CD8-positive, alpha-beta memory T cell (primary cell): ENCODE measurements at places on chromosomes 6 and 20. TPM values are rescaled to one million over a fixed set of nuclear protein-coding genes. Genes with fewer than 3 reads are reported as not detected.

DNA sequence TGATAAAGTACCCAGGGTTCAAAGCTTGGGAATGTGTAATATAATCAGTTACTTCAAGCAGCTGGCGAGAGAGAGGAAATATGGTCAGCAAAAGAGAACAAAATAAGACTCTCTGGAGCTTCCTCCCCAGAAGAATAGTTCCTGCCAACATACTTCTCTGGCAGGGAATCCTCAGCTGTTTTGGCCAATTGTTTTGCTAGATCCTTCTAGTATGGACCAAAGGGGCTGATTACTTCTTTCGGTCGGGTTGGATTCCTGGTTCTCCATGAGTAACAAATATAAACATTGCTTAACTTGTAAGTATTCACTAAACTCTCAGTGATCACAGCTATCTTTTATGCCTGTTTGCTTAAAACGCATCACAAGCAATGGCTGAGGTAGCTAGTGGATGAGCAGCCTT, 31.4 kb upstream of the FBXO9 start:
- DNase-seq: no peak
- no peaks in the 10 kb centered on the region for H3K4me1 ChIP-seq
- no peak overlapping the region for H3K4me3 ChIP-seq
- H3K27ac ChIP-seq: no peak overlapping the region
- H3K27me3 ChIP-seq: no peaks in the 10 kb centered on the region

- H3K27me3 ChIP-seq: no peaks in the 10 kb centered on the region
- no peaks in the 10 kb centered on the region for H3K4me1 ChIP-seq
- H3K27ac ChIP-seq: no peak overlapping the region
- no peak for DNase-seq
- no peak overlapping the region for H3K4me3 ChIP-seq
Measured at GRCh38 chr6:167941822-167942221, 55.6 kb upstream of the KIF25 start.

The PTCHD4 gene
- polyA plus RNA-seq: not detected

DNA sequence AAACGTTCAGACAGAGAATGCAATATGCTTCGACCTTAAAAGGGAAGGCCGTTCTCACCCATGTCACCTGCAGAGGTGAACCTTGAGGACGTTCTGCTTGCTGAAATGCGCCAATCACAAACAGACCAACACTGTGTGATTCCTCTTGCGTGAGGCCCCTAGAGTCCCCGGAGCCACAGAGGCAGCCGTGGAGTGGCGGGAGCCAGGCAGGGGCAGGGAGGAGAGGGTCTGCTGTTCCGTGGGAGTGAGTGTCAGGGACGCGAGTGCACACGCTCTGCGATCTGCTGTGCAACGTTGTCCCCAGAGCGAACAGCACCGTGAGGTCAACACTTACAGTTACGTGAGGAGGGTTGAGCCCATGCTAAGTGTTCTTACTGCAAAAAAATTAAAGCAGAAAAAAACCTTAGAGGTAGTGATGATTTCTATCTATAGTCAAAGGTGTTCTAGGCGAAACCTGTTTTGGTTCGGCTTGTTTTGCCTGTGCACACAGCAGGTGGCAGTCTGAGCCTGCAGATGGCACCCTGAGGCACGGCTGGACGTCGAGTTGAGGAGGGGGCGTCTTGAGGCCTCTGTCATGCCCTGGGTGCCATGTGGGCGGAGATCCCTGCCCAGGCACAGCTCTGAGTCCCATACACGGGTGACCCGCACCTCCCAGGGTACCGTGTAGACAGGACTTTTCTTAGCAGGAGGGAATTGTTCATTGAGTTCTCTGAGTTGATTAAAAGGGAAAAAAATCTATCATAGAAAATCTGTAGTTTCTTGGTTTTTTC, 71.7 kb upstream of the FRMD1 start:
- no peaks in the 10 kb centered on the region for H3K27me3 ChIP-seq
- no peaks in the 10 kb centered on the region for H3K4me1 ChIP-seq
- no peaks in the 10 kb centered on the region for H3K36me3 ChIP-seq
- no peak overlapping the region for H3K27ac ChIP-seq
- no peak for DNase-seq

DNA sequence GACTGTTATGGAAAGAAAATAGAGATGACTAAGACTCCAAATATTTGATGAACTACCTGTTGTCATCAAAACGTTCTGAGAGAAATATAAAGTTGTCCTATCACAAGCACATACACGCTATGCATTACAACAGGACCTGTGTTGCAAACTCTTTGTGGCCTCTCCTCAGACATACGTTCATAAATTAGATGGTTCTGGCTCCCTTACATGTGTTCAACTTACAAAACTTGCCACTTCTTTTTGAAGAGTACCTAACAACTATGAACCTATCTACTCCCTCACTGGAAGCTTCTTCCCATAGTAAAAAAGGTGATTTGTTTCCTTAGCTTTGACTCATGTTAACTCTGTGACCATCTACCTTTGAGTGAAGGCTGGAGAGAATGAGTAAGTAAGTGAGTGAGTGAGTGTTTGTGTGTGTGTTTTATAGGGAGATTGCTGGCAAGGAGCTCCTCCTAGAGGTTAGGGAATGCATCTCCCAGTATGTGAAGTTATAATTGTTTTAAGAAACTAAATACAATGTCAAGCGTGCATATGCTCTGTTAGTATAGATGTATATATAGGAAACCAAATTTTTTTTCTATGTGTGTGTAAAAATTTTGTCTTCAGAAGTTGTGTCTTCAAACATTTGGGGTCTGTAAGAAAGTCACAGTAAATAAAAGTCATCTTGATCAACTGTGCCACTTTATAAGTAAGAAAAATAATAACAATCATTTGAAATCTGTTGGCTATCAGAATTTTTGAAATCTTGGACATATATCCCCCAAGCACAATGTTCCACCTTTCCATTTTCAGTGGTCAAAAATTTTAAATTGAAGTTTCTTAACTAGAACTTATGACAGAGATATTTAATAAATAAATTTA, 1211.1 kb upstream of the GJE1 start:
- no peak overlapping the region for H3K4me3 ChIP-seq
- H3K36me3 ChIP-seq: no peaks in the 10 kb centered on the region
- H3K27me3 ChIP-seq: no peaks in the 10 kb centered on the region
- no peaks in the 10 kb centered on the region for H3K4me1 ChIP-seq

The CST4 gene
- not detected for polyA plus RNA-seq

GRCh38 chr6:150458579-150458978, 89.8 kb downstream of the IYD start:
- H3K36me3 ChIP-seq: no peaks in the 10 kb centered on the region
- no peaks in the 10 kb centered on the region for H3K27me3 ChIP-seq
- no peak overlapping the region for H3K4me3 ChIP-seq
- H3K4me1 ChIP-seq: no peaks in the 10 kb centered on the region
- H3K27ac ChIP-seq: no peak overlapping the region
